Substantia nigra (tissue), 51 donors: ENCODE measurements at places on chromosomes 2 and 18.

DNA sequence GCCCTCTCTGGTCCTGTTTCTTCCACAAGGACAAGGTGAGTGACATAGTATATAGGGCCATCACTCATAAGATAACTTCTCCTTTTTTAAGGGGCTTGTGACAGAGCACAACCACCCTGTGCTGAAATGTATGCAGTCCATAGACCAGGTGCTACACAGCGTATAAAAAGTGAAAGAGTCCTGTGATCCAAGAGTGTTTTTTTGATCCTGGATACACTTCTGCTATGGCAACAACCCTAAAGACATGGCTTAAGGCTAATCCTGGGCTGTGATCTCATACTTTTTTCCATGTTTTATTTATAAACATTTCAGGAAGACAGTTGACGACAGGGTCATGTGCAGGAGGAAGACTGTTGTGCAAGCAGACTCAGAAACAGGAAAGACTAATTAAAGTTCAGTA lies 400.5 kb upstream of the TCF4 start:
- no peak for DNase-seq

- DNase-seq = no peak
Observed at GRCh38 chr2:119377294-119377992, 10.7 kb downstream of the DBI start.

DNA sequence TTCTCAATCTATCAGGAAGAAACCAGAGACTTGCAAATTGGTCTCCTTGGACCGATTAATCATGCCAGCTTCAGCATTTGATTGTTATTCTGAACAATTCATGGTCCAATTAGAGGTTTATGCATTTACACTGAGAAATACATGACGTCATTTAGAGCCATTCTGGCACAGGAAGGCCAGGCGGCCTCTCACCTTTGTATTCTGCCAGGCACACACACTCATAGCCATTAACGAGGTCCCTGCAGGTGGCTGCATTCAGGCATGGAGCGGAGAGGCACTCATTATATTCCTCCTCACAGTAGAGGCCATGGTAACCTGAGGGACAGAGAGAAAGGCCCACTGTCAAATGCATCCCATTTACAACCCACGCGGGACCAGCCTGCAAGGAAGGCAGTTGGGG lies 146.8 kb upstream of the PID1 start:
- no peak for DNase-seq

- no peak for DNase-seq
Observed at GRCh38 chr18:56224669-56225561, 413.5 kb downstream of the TXNL1 start.

DNA sequence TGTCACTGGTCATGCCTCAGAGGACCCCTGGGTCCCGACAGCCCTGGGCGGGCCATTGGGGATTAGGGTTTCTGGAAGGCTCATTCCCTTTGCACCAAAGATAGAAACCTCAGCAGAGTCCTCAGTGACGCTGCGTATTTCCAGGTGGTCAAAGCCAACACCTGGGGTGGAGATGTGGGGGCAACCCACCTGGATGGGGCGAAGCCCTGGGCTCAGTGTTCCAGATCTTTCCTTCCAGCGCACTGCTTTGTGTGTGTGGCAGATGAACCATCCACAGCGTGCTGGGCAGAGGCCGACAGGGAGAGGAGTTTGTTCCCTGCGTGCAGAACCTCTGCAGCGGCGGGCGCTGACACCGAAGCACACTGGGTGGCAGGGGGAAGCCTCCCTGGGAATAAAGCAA lies 143.9 kb downstream of the CTIF start:
- DNase-seq = no peak

DNA sequence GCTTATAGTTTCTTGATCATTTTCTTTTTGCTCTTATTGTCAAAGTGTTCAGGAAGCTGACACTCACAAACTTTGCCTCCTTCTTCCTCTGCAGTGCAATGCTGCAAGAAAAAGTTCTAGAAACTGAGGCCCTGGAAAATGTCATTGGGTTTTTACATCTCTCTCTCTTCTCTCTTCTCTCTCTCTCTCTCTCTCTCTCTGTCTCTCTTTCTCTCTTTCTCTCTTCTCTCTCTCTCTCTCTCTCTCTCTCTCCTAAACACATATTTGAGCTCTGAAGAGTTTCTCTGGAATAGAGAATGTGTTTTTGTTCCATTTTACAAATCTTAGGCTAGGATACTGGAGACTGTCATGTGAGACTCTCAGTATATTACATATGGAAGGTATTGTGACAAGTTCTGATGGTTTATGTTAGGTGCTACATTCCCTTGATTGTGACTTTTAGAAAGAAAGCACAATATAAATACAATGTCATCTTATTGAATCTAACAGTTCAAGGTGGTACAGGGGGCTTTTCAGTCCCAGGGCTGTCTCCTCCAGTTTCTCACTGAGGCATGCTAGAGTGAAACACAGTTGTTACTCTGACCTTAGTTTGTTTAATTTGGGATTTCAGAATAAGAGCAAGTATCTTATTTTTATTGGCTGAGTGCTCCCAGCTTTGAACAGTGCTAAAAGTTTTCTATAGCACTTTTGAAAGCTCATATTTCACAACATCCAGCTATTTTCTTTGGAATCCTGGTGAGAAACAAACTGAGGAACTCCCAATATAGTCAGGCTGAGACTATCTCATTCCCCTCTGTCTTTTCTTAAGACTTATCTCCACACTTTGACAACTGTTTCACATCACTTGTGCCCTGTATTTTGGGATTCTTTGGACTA lies 41.4 kb upstream of the EHBP1 start:
- DNase-seq = no peak

- no peak for DNase-seq
Observed at GRCh38 chr2:218047536-218048225, 21.4 kb upstream of the RUFY4 start.

- no peak for DNase-seq
Observed at GRCh38 chr18:34760444-34760843, 50.3 kb downstream of the DTNA start.

DNA sequence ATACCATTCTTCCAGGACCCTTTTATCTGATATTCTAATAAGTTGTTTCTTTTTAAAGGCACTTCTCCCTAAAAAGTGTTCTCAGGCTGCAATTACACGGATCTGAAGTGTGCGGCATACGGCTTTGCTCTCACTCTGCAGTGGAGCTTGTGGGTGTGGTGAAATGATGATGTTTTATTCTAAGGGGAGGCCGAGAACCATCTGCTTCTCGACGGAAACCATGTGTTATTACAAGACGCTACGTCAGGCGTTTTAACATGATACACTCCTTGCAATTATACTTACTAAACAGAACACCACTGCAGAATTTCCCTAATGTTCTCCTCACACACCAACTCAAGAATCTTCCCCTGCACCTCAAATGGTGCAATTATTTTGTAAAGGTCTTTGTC lies 34.9 kb upstream of the CTDP1 start:
- DNase-seq = no peak

DNA sequence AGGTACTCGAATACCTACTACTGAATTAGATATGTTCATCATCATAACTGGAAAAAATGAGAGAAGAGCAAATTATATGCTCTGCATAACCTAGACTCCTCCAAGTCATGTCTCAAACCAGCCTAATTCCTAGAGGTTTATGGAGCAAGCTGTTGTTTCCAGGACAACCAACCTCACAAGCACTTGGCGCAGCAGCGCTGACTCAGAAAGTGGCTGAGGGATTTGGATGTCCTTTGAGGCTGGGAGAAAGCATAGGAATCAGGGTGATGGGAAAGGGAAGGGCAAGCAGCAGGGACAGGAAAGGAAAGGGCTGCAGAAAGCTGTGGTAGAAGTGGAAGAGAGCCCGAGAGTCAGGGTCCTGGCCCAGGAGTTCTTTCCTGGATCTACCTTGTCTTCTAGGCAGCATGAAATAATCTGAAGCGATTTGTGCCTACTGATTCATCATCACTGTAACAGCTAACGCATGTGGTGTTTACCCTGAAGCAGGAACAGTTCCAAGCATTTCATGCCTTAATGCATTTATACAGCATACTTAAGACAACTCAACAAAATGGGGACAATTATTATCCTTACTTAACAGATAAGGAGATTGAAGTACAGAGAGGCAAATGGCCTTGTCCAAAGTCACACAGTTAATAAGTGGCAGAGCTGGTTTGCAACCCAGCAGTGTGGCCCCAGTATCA lies 3.7 kb downstream of the PLEK start:
- no peak for DNase-seq

- DNase-seq = peak; percentile 51
Observed at GRCh38 chr2:236168110-236169080, at the start of gene GBX2. Gene GBX2, minus strand, starts transcription at chr2:236168386. Its CDS starts 415 bp downstream, at chr2:236167971.

DNA sequence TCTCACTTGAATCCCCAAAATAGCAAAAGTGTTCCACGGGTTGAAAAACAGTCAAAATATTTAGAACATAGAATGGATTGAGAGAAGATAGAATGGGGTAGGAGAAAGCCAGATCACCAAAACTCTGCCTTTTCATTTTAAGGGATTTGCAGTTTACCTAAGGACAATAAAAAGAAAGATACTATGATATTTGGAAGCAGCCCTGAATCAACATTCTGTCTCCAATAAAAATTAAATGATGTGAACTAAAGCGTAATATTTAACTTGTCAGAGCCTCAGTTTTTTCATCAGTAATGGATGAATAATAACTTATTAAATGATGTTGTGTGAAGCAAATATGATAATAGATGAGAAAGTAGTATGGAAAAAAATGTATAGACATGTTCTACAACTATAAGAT lies 100.2 kb upstream of the REG3G start:
- no peak for DNase-seq

GRCh38 chr2:176491172-176491904 lies 222.1 kb downstream of the MTX2 start:
- no peak for DNase-seq

GRCh38 chr2:127397568-127398238 lies 9.9 kb upstream of the MAP3K2 start:
- DNase-seq = no peak

DNA sequence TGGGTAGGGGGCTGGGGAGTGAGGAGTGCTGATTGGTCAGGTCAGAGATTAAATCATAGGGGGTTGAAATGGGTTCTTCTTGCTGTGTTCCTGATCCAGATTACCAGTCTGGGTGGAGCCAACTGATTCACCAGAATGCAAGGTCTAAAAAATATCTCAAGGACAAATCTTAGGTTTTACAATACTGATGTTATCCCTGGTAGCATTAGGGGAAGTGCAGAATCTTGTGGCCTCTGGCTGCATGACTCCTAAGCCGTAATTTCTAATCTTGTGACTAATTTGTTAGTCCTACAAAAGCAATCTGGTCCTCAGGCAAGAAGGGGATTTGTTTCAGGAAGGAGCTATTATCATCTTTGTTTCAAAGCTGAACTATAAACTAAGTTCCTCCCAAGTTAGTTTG lies 289.2 kb upstream of the KYNU start:
- no peak for DNase-seq

GRCh38 chr18:75253784-75254183 lies 43.2 kb downstream of the TSHZ1 start:
- DNase-seq = no peak

- DNase-seq = no peak
Observed at GRCh38 chr2:179454443-179455171, 190.0 kb upstream of the SESTD1 start.

DNA sequence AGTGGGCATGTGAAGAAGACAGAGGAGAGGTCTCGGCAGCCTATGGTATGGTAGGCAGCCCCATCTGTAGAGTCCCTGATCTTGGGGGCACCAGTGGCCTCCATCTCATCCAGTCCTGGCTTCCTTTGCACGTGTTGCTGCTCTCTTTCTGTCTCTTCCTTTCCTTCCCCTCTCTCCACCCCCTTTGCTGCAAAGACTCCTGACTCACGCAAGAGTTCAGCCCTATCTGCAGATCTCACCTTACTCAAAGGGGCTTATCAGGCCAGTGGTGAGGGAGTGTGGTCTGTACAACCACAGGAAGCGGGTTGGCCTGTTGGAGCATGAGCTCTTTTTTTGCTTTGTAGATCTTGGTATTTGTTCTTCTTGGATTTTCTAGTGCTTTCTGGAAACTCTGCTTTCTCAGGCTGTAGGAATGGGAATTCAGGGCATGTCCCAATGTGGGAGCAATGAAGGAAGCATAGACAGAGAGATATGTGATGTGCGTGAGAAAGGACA lies 14.6 kb upstream of the NT5DC4 start:
- no peak for DNase-seq

DNA sequence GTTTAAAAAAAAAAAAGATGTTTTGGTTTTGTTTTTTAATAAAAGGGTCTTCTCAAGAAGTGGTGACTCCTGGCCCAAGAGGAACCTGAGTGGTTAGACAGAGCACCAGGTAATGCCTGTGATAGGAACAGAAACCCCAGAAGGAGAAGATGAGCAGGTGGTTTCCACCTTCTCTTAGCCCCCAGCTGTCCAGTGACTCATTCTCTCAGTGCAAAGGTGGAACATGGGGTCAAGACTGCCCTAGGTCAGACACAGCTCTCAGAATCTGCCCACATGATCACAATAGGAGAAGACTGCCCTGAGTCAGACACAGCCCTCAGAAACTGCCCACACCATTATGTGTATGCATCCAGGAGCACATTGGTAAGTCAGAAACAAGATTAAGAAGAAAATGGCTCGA lies 61.8 kb downstream of the TBC1D8 start:
- DNase-seq = no peak

GRCh38 chr2:48715042-48715899 lies 40.3 kb downstream of the LHCGR start:
- DNase-seq = no peak

DNA sequence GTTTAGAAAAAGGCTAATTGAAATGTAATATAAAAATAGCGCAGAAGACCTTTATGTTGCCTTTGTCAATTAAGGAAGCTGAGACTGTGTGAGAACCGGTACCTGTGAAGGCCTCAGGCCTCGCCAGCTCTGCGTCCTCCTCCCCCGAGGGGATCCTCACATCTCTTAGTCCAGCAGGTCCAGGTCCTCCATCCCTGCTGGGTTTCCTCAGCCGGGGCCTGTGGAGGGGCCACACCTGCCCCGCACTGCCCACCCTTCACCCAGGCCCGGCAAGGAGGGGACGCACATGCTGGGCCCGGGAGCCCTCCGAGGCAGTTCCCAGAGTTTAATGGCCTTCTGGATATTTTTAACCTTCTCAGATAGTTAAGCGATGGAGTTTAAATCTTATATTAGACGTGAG lies 3.5 kb downstream of the KCNG2 start:
- no peak for DNase-seq
